ENCODE measurements at places on chromosomes 11 and 22.
A peak's percentile ranks its signal among the peaks of the same experiment; 100 is the strongest.

- DNase-seq: no peak
Observed at GRCh38 chr22:45731798-45732495, 60.3 kb downstream of the ATXN10 start.

DNA sequence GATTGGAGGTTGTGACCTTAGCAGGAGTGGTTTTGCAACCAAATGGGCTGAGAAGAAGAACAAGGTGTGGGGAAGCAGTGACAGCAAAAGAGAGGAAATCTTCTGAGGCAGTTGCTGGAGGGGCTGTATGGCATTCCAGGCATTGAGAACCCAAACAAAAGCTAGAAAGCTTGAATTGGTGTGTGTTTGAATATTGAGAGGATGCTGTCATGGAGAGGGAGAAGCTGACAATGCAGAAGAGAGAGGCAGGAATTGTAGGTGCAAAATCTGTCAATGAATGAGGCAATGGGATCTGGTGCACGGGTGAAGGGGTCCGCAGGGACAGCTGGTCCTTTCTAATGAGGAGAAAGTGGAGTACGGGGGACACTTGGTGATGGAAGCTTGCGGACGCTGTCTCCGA, 123.4 kb downstream of the C11orf91 start:
- DNase-seq: no peak

- DNase-seq: no peak
Observed at GRCh38 chr11:113907681-113908080, 3.1 kb downstream of the HTR3B start.

DNA sequence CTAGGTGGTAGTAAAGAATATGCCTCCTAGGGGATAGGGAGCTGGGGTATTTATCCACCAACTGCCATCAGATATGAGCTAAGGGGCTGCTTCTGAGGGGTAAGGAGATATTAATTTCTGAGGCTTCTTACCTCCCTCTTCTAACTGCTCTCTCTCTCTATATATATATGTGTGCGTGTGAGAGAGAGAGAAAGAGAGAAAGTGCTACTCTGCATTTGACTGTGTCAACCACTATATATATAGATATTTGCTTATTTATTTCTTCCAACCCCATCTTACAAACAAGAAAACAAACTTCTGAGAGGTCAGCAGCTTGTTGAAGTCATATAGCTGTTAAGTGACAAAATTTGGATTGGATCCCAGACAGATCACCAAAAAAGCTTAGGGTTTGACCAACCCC, 5.9 kb upstream of the HEPACAM start:
- DNase-seq: no peak

DNA sequence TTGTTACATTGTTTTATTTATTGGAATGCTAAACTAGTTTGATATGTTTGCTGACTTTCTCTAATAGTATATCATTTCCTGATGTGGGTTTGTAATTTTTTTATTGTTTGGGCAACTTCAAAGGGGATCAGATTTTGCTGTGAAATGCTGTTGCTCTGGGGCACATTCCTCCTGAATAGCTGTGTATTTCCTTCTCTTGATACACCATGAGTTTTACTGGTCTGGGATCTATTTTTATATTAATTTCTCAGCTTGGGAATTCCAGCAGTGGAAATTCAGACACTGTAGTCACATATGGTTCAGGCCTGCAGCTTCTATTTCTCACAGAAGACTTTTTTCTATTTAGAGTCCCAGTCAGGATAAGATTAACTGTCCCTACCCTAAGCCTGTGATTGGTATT, 58.9 kb downstream of the RPUSD4 start:
- no peak for DNase-seq

DNA sequence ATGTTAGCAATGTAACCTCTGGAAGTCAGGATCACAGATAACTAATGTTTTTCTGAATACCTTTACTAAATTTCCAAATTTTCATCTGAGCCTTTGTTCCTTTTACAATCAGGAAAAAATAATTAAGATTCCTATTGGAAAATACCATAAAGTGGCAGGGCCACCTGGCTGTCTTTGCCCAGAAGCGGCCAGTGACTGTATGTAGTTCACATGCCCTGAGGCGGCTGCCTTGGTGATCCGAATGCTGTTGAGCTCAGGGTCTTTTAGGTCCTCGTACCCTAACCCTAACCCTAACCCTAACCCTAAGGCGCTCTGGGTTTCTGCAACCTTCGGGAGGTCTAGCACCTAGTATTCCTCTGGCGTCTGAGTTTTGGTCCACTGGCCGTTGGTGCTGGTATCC, 8.5 kb upstream of the ARFGAP3 start:
- no peak for DNase-seq

DNA sequence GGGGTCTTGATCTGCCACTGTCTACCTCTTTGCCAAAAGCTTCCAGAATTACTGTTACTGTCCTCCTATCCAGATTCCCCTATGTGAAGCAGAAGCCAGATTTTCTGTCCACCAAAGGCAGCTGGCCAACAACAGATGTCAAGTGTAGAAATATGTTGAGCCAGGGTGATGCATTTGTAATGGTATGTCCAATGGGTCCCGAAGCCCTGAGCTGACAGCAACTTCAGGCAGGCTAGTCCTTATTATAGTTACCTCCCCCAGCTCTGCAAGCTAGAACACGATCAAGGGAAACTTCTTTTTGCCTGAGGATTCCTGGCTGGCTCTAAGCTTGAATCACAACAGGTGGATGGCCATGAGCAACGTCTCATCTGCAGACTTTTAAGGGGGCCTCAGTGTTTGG, 10.2 kb downstream of the PAMR1 start:
- DNase-seq: no peak

GRCh38 chr22:23262518-23263332, 82.4 kb downstream of the BCR start:
- no peak for DNase-seq

DNA sequence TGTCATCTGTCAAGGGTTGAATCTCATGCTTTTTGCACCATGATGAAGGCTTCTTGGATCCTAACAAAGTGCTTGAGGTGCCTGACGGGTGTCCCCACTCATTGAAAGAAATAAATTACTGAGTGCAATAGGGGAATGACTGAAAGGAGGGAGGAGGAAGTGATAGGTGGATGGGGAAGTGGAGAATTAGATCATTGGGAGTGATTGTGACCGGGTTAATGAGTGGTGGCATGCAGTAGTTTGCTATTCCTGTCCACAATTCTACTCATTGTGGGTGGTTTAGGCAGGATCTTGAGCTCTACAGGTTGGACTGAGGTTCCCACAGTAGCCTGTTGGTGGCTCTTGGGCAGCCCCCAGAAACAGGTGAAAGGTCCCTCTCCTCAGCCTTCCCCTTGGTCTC, 44.3 kb downstream of the THAP12 start:
- DNase-seq: no peak

- no peak for DNase-seq
Observed at GRCh38 chr11:69485337-69486041, 4.0 kb downstream of the LINC01488 start.

DNA sequence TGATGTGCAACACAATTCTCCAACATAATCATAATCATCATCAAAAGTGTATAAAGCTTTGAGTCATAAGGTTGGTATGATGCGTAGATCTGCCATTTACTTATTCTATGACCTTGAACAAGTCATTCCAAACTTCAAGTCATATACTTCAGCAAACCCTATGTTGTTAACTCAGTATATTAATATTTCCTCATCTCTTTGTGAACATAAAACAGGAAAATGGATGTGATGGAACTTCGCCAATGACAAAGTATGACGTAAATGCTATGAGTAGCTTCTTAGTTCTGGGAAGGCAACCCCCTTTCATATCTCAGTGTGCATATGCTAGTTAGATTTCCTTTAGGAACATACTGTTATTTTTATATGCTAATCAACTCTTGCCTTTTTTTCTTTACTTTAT, 102.7 kb upstream of the ANO3 start:
- no peak for DNase-seq

DNA sequence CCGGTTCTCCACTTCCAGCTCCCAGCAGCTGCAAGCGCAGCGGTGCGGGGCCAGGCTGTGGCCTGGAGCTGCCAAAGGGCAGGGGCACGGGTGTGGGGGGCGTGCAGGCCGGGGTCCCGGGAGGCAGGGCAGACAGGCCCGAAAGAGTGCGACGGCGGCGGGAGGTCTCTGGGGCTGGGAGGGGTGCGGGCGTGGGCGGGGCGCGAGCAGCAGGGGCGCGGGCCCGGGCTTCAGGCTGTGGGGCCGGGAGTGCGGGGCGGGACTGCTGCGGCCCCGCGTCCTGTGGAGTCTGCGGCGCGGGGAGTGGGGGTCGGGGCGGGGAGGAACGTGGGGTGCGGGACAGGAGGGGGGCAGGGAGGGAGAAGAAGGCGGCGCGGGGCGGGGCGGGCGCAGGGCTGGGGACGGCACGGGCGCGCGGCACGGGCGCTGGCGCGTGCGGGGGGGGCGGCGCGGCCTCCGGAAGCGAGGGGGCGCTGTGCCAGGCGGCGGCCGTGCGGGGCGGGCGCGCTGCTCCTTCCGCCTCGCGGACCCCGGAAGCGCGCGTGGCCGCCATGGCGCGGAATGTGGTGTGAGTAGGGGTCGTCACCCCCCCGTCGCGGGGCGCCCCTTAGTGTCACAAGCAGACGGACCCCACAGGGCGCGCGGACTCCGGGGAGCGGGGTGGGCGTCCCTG, at the start of gene MRPL23:
TSS of gene MRPL23 (plus strand) at position 521 of the 673 bp plus-strand sequence. CDS start at position 552, 31 bp downstream.
- DNase-seq: peak; percentile 60

- DNase-seq: no peak
Observed at GRCh38 chr22:46038516-46039430, 61.8 kb upstream of the WNT7B start.

DNA sequence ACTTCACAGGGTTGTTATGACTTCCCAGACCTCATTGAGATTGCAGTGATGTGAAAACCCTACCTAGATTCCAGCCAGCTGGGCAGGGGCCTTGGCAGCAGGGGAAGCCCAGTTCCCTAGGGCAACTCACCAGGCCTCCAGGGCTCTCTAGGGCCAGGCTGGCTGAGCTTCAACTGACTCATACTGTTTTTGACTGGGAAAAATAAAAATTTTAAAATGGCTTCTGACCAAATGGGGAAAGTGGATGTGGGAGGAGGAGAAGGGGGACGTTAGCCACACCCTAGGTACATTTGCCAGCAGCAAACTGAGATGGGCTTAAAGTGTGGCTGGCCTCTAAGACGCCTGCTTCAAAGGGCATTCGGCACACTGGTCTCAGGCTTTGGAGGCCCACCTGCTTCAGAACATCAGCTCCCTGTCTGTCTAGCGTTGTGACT, 39.0 kb downstream of the BMAL1 start:
- no peak for DNase-seq

DNA sequence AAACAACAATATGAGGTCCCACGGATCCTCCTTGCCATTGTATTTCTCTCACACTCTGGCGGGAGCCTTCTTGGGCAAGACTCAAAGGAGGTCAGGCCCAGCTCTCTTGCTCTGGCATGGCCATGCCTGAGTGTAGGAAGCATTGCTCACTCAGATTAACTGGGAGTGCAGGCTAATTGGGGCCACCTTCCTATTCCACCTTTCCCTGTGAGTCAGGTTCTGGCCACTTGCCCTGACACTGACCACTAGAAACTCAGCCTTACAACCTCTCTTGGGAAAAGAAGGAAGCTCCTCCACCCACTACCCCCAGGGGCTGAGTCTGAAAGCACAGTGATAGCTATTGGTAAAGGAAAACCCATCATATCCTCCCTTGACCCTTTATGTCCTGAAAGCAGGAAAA, 121.8 kb upstream of the NTM start:
- no peak for DNase-seq

DNA sequence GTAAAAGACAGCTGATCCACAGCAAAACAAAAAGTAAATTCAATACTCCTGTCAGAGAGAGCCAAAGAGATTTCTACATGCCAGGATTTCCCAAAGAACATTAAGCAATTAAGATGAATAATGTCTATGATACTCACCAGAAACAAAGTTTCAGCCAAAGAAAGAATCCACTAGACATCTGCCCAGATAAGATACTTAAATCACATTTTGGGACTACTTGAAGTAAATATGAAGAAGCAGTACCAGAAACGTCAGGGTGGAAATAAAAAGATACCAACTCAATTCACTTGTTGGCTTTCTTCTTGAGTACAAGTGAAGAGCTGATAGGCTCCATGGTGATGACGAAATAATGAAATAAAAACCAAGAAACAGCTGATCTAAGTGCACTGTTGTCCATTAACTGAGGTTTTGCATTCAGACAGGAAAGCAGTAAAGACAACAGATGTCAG, 31.6 kb upstream of the ARHGAP32 start:
- DNase-seq: no peak

DNA sequence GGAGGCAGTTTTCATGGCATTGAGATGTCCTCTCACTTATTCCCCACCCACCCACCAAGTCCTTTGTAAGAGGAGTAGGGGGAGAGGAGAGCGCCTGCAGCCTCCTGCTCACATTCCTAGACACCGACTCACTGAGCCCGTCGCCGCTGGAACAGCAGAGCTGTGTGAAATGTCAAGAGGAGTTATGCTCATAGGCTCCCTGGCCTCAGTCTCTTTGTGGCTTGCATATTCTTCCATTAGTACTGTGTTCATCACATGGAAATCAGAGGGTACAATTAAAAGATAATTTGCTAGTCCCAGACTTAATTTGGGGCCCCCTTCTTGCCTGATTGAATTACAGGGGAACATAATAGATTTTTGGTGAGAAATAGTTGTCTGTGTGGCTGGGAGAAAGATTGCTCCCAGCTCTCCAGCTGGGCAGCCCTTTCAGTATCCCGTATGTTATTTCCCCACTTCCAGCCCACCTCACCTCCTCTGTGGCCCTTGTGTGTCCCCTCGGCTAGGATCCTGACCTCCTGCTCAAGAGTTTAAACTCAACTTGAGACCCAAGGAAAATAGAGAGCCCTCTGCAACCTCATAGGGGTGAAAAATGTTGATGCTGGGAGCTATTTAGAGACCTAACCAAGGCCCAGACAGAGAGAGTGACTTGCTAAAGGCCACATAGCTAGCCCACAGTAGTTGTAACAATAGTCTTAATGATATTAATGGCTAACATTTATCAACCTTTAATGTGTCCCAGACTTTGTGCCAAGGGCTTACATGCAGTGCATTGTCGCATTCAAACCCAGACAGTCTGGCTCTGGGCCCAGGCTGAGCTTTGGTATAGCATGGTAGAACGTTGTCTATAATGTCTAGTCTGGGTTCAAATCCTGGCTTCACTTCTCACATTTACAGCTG, 32.2 kb downstream of the LIMK2 start:
- no peak for DNase-seq

DNA sequence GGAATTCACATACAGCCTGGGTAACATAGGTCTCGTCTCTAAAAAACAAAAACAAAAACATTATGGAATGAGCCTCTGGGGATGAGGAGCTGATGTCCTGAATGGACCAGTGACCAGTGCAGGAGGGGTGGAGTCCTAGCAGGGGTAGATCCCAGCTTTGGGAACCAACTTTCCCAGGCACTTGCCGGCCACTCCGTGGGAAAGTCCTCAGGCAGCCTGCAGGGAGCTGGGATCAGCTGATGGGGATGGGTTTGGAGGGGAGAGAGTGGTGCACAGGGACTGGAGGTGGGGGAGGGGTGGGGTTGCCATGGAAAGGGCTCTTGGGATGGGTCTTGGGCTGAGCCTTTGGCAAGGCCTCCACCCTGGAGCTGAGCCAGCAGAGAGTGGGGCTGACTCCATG, 19.1 kb downstream of the MGAT3 start:
- no peak for DNase-seq

GRCh38 chr11:132551016-132551415, 981.3 kb downstream of the OPCML start:
- DNase-seq: no peak
